ENCODE measurements at places on chromosomes 7 and 10.

DNA sequence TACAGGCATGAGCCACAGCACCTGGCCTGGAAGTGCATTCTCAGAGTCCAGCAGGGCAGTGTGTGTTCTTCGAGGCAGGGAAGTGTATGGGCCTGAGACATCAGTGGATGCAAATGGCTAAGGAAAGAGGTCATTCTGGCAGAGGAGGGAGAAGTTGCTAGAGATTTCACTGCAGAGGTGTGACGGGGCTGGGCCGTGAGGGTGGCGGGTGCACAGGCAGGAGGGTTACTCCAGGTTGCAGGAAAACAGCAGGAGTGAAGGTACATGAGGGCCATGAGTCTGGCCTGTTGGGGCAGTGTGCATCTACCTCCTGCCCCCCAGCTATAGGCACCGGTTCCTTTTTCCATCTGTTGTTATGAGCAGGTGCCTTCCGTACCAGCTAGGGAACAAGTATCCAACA lies 29.3 kb downstream of the COL26A1 start:
- no peak for DNase-seq

DNA sequence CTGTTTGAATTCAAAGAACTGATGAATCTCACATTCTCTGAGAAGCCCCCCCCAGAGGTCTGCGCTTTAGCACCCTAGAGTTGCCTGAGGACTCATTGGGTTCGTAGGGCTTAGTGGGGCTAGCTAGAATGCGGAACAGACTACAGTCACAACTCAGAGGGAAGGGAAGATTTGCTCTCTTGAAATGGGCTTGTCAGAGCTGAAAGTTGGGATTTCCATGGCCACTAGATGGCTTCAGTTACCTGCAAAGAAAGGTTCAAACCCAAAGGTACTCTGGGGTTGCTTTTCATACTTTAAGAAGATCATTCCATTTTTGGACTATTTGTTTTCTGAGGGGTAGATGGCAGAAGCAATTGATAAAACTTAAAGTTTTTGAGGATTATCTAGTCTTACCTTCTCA lies 205.0 kb downstream of the BBS9 start:
- no peak for DNase-seq

DNA sequence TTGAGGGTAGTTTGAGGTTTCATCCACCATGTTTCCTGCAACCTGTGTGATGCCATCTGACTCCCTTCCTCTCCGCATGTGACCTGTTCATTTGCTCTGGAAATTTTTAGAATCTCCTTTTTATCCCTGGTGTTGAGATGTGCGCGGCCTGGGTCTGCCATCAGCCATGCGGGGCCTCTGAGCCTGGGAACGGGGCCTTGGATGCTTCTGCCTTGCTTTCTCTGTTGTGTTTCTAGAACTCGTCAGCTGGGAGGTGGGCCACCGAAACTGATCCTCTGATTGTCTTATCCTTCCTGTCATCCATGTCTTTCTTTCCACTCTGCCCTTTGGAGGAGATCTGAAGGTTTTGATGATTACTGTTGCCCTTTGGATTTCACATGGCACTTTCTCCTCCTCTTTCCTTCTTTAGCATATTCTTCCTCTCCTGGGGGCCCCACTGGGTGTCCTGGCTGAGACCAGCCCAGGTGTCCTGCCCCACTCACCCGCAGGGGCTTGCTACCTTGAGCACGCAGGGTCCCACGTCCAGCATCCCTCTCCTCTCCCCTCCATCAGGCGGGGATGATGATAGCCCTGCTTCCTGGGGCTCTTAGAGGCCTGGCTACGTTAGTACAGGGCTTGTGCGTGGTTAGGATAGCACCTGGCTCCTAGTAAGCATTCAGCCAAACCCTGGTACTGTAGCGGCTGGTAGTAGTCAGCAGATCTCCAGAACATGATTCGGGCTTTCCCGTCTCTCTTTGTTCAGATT lies 29.9 kb downstream of the PPP2R2D start:
- DNase-seq = no peak

GRCh38 chr10:76640806-76641205 lies 996.8 kb downstream of the KCNMA1 start:
- DNase-seq = no peak

DNA sequence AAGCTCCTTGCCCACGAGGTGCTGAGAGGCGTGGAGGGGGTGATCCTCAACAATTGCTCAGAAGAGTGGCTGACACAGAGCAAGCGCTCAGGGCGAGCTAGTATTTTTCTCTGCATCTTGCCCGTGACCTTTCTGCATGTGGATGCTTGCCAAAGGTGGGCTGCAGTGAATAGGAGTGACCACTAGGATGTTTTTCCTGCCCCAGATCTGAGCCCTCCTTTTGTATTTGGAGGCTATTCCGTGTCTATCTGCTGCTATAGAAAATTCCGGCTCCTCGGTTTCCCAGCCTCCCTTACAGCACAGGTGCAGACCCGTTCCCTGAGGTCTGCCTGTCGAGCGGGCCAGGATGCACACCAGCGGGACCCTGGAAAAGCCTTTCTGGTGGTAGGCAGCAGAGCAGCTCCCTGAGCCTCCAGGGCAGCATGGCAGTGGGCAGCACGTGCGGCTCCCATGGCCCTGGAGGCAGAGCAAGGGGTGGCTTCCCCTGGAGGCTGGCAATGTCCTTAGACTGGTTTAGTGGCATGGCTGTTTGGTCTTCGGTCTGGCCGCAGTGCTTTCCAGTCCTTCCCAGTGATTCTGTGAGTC lies 145.1 kb upstream of the PCBD1 start:
- DNase-seq = no peak

GRCh38 chr7:7553386-7553785 lies 13.3 kb upstream of the MIOS start:
- no peak for DNase-seq

DNA sequence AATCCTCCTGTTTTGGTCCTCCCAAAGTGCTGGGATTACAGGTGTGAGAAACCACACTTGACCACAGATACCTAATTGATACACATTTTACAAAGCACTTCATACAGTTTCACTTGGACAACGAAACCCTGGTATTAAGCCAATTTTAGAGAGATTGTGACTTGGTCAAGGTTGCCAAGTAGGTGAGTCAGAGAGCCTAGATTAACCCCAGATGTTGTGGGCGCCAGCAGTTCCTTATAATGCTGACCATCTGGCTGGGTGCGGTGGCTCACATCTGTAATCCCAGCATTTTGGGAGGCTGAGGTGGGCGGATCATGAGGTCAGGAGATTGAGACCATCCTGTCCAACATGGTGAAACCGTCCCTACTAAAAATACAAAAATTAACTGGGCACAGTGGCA lies 4.9 kb upstream of the PHKG1 start:
- no peak for DNase-seq

GRCh38 chr10:5658871-5659618 lies 7.3 kb downstream of the ASB13 start:
- no peak for DNase-seq

GRCh38 chr10:75972491-75973276 lies 541.3 kb downstream of the LRMDA start:
- no peak for DNase-seq

GRCh38 chr7:100632951-100633717 lies 8.2 kb downstream of the TFR2 start:
- DNase-seq = peak; percentile 46

GRCh38 chr7:117405519-117405918 lies 21.8 kb downstream of the ASZ1 start:
- no peak for DNase-seq

DNA sequence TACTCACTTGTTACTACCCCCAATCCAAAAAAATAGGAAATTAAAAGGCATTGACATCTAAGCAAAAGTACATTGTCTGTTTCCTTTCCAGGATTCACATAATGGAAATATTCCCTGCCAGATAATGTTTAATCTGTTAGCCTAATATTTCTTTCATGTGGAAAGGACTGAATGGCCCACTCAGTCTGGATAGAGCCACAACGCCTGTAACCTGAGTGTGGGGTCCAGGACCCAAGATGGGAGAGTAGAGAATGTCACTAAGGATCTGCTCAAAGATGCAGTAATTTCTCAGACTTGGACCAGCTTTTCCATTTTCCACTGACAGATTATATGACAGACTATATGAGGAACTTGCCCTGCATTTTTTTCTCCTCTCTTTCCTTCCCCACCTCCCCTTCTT lies 1088.9 kb downstream of the KCNMA1 start:
- no peak for DNase-seq

- no peak for DNase-seq
Measured at GRCh38 chr7:106600569-106601373, 60.2 kb downstream of the CCDC71L start.

DNA sequence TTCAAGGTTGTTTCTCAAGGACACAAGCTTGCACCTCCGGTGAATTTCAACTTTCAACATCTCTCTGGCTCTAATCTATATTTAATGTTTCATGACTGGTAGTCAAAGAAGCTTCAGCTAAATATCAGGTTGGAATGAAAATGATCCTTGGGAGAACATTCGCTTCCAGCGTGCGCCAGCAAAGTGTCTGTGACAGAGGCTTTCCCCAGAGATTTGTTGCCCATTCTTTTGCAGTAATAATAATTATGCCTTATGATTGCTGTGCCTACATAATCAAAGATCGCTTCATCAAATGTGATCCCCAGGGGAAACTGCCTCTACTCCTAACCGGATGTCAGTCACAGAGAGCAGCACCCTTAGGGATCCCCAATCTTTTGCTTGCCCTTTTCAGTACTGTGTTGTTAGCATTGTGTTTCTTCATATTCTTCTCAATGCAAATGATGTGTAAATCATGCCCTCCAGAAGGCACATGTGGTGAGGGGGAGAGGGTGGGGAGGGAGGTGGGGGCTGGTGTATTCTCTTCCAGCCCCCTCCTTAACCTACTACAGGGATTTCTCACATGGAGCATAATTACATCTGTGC lies 30.5 kb downstream of the FZD1 start:
- no peak for DNase-seq

DNA sequence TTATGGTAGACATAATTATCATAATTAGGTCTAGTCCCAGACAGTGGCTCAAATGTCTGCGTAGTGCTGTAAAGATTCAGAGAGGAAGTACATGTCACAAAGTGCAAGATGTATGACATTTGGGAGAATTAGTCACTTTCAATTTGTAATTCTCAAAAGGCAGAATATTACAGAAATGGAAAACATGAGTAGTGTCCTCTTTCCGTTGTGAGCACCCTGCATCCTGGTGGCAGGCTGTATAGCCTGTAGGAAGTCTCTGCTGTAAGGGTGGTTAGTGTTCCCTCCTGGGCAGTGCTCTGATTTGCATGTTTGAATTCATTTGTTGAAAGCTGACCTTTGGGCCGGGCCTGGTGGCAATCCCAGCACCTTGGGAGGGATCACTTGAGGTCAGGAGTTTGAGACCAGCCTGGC lies 17.0 kb downstream of the CDK14 start:
- DNase-seq = no peak

DNA sequence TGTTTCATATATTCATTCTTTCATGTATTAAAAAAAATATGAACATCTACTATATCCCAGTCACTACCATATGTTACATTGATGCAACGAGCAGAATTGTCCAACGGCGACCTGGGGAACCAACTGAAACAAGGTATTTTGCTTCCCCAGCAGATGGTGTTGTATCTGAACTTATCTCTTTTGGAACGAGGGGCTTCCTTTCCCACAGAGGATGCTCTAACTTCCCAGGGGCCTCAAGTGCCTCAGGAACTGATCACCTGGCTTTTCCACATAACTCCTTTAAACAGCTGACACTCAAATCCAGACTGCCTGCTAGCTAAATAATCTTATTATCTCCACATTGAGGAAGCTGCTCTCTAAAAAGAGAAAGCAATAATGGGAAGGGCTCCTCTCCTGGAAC lies 259.3 kb downstream of the HTR7 start:
- no peak for DNase-seq

- DNase-seq = no peak
Measured at GRCh38 chr10:22927166-22927565, 687 bp upstream of the ARMC3 start.
